ENCODE measurements at places on chromosomes 6 and 20.
A peak's percentile ranks its signal among the peaks of the same experiment; 100 is the strongest.

DNA sequence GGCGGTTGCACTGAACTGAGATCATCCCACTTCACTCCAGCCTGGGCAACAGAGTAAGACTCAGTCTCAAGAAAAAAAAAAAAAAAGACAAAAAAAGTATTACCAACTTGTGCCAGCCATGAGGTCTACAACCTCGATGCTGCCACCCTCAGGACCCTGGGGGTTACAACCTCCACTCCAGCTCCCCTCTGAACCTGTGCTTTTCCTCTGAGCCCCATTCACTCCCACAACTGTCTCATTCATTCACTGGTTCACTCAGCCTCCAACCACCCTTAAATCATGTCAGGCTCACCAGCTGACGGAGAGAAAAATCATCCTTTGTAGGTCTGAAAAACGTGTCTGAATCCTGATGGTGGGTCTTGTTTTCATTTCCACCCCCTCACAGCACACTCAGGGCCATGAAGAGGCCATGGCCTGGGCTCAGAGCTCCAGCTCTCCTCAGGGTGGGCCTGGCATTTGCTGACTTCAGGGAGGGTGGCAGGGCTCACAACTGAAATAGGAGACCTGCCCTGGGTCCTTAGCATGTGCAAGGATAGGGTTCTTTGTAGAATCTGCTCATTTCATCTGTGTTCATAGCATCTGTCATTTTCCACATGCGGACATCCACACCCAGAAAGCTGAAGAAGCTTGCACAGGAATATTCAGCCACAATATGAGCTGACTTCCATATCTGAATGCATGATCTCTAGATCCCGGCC lies 1.9 kb upstream of the ULBP1 start:
- no peak for DNase-seq

- DNase-seq: no peak
Measured at GRCh38 chr6:133809406-133809805, 79.5 kb upstream of the TCF21 start.

DNA sequence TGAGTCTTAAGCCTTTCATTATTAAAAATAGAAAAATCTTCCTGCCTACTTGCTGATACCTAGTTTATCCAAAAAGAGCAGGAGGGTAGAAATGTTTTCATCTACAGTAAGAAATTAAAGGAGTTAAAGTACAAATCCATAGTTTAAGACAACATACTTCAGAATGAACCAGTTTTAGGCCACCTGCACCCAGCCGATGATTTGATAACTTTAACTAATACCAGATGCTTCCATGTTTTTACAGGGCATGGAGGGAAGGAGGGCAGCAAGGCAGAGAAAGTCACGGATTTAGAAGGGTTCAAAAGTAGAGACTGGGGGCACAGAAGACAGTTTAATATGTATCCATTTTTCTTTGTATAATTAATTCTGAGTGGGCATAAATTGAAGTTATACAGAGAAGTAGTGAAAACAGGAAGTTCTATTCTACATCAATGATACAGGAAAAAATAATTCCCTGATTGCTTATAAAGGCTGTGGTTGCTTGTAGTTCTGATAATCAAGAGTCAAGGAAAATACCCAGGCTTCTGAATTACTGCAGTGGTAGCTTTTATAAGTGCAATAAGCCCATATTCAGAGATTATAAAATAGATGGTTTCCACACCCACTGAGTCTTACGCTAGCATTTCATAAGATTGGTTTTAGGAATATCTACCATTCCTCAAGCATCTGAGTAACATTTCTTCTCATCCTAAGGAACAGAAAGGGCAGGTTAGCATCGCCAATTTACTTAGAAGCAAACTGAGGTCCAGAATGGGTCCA lies 72.0 kb downstream of the GMDS start:
- no peak for DNase-seq

- peak; percentile 88 for DNase-seq
Measured at GRCh38 chr6:111483736-111484632, 966 bp upstream of the REV3L start.

- DNase-seq: peak; percentile 38
Measured at GRCh38 chr6:33207552-33208090, 679 bp upstream of the RING1 start.

GRCh38 chr20:49490689-49491088 lies 8.2 kb upstream of the KCNB1 start:
- DNase-seq: no peak

DNA sequence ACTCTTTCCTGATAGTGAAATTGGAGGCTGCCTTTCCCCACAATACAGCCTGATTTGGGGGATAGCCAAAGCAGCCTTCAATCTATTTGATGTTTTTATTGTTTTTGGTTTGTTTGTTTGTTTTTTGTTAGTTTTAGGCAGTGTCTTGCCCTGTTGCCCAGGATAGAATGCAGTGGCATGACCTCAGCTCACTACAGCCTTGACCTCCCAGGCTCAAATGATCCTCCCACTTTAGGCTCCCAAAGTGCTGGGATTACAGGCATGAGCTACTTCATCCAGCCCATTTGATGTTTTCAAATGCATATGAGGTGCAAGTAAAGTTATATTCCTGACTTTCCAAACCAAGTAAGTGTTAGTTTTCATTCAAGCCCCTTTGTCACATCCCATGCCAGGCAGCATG lies 41.3 kb upstream of the SEC63 start:
- DNase-seq: no peak

- DNase-seq: no peak
Measured at GRCh38 chr20:58665606-58666005, 14.5 kb downstream of the STX16 start.

- no peak for DNase-seq
Measured at GRCh38 chr6:81978230-81978629, 225.7 kb upstream of the TENT5A start.
